Neural progenitor cell (in vitro differentiated cells): ENCODE measurements at places on chromosomes 5 and 9.

DNA sequence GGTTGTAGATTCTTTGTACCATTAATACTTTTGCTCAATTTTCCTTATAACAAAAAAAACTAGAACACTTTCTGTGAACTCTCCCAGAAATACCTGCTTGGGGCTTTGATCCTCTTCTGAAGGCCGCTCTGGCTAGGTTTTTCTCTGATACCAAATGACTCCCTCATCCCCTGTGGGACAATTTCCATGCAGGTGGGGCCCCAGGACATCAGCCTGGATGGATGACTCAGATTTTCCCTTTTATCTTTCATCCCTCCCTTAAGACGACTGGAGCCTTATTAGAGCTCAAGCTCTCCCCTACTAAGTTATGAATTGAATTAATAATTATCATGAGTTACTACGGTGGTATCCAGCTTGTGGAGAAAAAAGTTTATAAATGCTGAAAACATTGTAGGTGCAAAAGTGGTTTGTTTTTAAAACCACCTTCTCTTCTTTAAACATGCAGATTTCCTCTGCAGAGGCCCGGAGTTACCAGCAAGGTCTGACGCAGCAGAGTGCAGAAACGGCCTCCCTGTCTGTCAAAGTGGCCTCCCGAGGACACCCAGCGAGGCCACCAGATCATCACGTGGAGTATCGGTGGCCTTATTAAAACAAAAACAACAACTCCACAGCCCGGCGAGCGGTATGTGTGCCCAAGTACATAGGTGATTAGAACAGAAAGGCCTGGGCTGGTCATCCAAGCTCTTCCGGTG is 50.8 kb upstream of the IRX4 start:
- DNase-seq: no peak

DNA sequence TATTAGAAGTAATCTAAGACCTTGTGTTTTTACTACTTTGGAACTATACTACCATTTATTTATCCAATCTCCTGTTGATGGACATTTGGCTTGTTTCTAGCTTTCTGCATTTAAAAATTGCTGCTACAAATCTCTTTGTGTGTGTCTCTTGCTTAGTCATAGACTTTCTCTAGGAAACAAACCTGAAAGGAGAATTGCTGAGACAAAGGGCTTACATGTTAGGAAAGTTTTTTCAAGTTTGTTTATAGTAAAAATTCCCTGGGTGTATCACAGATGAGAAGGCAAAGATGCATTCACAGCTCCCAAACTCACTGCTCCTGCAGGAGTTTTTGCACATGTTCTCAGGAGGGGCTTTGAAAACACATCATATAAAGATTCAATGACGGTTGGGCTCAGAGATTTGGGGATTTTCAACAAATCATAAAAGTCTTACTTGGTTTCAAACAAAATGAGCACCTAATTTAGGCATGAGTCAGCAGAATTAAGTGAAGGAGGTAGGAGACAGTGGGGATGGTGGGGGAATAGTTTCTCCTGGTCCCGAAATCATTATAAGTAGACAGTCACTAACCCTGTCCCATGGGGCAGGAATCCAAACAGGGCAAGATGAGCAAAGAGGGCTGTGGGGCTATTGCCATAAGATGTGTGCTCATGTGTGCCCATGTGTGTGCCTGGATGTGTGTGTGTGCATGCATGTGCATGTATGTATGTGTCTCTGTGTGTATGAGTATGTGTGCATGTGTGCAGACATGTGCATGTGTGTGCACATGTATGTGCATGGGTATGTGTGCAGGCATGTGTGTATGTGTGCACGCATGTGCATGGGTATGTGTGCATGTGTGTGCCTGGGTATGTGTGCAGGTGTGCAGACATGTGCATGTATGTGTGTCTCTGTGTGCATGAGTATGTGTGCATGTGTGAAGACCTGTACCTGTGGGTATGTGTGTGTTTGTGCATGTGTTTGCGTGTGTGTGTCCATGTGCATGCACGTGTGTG is 43.4 kb upstream of the S1PR3 start:
- no peak for DNase-seq

DNA sequence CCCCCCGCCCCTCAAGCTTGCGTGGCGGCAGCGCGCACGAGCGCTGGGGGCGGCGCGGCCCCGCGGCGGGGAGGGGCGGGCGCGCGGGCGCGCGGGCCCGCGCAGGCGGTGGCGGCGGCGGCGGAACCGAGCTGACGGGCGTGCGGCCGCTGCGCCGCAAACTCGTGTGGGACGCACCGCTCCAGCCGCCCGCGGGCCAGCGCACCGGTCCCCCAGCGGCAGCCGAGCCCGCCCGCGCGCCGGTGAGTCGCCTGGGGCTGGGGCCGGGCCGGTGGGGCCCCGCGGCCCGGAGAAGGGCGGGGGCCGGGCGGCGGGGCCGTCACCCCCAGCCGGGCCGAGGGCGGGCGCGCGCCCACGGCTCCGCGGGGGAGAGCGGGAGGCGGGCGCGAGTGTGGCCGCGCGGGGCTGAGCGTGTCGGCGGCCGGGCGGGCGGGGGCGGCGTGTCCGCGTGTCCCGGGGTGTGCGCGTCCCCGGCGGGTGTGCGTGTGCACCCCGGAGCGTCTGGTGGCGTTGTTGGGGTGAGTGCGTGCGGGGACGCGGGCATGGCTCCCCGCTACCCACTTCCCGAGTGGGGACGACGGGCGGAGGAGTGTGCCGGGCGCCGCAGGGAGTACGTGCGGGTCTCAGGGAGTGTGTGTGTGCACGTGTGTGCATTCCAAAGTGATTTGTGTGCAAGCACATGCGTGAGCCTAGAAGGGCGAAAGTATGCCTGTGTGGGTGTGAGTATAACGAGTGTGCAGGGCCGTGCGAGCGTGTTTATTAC is at the start of gene NEK6:
TSS of gene NEK6 (plus strand) at position 106 of the 763 bp plus-strand sequence. CDS start 44,016 bp downstream, outside the sequence.
- DNase-seq: peak; percentile 63

GRCh38 chr9:116045083-116045482 is 108.5 kb upstream of the PAPPA start:
- DNase-seq: no peak

DNA sequence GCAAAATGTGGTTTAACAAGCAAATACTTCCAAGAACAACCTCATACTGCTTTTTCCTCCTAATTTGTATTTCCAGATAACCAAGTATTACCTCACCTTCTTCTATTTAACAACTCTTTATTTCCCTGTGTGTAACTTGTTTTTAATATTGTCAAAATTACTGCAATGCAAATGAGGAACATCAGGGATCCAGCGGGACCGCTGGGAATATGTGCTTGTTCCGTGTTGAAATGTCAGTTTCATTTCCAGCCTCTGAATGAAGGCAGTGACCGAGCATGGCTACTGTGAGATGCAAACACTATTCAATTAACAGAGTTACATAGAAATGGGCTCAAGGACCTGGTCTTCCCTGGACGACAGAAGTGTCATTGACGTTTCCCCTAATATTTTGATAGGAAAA is 110.8 kb upstream of the CTSL start:
- no peak for DNase-seq

DNA sequence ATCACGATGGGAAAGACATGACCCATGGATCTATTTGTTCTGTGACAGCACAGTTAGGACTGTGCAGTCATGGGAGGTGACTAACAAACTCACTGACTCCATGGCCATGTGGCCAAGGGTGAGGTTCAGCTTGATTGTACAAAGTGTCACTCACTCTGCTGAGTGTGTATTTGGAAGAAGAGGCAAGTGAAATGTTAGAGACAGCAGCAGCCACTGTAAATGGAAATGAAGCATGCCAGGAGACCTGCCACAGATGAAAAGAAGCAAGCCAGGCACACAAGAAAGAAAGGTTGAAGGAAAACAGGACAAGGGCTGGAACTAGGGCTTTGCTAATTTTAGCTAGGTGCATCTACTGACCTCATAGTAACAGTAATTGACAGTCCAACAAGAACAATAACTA is 42.7 kb upstream of the PALM2AKAP2 start:
- DNase-seq: no peak

DNA sequence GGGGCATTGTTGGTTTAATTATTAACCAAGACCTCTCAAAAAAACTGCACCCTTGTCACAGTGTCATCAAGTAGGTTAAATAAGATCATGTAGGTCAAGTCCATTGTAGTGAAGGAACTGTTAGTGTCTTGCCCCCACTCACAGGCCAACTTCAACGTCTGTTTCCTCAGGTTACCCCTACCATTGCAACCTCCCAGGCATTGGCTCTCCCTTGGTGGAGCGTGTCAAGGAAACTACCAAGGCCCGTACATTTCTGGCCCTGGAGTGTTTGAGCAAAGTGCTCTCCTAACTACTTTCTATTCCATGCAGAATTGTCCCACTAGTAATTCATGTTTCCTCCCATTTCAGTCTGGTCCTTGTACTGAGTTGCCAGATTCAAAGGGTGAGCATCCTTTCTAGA is 167.5 kb downstream of the MEF2C start:
- no peak for DNase-seq

- DNase-seq: no peak
These were observed 111.3 kb upstream of the KCNN2 start for GRCh38 chr5:114250536-114250935.

GRCh38 chr9:105444130-105444529 is 3.7 kb upstream of the FSD1L start:
- DNase-seq: no peak

- no peak for DNase-seq
These were observed 253.9 kb downstream of the SH3GL2 start for GRCh38 chr9:17832812-17833211.

DNA sequence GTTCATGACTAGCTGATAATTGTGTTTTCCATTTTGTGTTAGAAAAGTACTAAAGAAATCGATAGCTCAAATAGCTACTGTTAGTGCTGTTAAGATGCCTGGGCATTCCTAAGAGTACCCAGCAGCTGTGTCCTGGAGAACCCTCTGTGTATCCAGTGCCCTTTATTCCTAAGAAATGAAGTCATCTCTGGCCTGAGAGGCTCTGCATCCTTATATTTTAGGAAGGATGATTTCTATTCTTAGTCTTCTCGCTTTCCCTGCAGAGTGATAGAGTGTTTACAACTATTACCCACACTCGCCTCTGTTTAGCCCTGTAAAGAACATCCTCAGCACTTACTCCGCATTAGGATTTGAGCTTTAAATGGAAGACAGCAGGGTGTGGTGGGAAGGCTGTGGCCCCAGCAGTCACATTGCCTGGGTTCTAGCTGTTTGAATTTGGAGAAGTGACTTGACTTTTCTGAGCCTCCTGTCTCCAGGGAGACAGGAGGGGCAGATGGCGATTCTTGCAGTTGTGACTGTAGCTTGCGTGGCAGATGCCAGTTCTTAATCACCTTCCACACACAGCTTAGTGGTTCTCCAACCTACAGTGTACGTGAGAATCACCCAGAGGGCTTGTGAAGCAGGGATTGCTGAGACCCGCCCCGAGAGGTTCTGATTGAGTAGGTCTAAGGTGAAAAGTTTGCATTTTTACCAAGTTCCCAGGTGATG is 177.2 kb upstream of the PITX1 start:
- DNase-seq: no peak

DNA sequence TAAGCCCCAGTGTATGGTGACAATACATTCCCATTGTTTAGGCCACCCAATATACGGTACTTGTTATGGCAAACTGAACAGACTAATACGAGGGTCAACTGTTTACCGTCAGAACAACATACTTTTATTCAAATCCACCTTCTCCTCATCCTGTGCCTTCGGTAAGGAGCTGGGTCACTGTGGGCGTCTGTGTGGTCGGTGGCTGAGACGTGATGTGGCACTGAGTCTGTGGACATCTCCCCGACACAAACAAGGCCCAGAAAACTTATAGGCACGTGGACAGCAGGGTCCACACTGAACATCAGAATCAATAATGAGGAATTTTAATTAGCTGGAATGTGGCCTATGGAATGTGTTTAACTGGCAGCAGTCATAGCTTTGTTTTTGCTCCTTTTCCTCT is 154.3 kb upstream of the IRX2 start:
- DNase-seq: no peak

DNA sequence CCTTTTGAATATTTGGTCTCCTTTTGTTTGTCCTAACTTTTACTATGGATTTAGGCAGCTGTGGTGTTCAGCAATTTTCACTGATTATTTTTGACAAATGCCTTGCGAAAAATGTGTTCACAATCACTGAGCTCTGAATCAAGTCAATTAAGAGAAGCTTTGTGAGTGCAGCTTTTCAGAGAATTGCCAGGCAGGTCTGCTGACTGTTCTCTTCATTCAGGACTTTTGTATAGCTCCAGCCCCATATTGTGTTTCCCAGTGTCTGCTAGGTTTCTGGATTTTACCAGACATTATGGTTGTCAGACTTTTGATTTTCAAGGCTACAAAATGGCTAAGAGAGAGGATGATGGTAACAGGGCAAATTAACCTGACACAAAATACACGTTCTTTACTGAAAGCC is 1055.9 kb downstream of the CDH18 start:
- peak; percentile 58 for DNase-seq

DNA sequence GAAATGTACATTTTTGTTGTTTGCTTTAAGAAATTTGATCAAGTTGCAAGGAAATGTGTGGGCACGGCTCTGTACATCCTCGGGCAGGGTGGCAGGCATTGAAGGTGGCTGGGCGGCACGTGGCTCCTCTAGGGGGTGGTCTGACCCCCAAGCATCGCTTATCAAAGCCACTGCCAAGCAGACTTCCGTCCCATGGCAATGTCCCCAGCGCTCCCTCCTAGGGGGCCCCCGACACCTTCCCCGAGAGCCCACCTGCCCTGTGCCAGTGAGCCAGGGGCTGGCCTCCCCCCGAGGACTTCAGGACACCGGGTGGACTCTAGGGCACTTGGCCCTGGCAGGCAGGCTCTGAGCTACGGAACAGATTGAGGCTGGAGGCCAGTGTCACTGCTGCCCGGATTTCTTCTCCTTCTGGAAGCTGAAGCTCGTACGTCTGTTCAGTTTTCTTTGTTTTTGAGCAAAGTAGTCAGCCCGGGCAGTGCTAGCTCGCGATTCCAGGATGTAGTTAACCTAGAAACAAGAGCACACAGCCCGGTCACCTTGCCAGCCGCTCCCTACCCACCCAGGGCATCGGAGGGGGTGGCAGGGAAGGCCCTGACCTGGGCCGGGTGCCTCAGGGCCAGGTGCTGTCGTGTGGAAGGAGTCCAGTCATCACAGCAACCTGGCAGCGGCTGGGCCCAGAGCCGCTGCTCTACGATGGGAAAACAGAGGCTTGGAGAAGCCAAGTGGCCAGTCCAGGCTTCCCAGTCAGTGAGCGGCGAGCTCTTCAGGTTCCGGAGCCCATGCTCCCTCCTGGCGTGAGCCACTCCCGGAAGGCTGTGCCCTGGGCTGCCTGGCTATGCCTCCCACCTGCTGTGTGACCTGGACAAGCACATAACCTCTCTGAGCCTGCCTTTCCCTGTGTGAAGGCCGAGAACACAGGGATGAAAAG is 177.1 kb downstream of the GAPVD1 start:
- no peak for DNase-seq

GRCh38 chr9:13942695-13943094 is 371.2 kb downstream of the NFIB start:
- DNase-seq: no peak

GRCh38 chr9:133754688-133755227 is 16.6 kb upstream of the SARDH start:
- DNase-seq: no peak

- DNase-seq: no peak
These were observed 15.0 kb upstream of the HSPB3 start for GRCh38 chr5:54440456-54440893.

- peak; percentile 24 for DNase-seq
These were observed 61.9 kb upstream of the ADAMTS16 start for GRCh38 chr5:5078009-5078897.
